ENCODE measurements at places on chromosomes 4 and X.

- no peak for DNase-seq
Observed at GRCh38 chr4:165965503-165965902, 92.5 kb downstream of the TLL1 start.

DNA sequence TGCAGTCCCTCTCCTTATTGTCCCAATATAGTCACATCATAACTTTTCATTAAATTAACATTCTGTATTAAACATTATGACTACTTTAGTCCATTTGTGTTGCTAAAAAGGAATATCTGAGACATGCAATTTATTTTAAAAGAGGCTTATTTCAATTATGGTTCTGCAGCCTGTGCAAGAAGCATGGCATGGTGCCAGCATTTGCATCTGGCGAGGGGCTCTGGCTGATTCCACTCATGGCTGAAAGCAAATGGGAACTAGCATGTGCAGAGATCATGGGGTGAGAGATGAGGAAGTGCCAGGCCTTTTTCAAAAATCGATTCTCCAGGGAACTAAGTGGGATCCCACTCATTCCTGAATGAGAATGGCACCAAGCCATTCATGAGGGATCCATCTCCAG, 476.3 kb upstream of the RPS6KA3 start:
- DNase-seq: no peak

GRCh38 chr4:88828842-88829571, 131.4 kb upstream of the NAP1L5 start:
- DNase-seq: no peak

DNA sequence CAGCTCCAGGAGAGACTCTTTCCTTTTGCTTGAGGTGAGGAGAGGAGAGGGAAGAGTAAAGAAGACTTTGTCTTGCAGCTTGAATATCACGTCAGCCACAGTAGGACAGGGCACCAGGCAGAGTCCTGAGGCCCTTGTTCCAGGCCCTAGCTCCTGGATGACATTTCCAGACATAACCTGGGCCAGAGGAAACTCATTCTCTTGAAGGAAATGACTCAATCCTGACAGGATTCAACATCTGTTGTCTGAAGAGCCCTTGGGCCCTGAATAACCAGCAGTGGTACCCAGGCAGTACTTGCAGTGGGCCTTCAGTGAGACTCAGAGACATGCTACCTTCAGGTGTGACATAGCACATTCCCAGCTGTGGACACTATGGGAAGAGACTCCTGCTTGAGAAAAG, 62.8 kb downstream of the FGF16 start:
- no peak for DNase-seq

DNA sequence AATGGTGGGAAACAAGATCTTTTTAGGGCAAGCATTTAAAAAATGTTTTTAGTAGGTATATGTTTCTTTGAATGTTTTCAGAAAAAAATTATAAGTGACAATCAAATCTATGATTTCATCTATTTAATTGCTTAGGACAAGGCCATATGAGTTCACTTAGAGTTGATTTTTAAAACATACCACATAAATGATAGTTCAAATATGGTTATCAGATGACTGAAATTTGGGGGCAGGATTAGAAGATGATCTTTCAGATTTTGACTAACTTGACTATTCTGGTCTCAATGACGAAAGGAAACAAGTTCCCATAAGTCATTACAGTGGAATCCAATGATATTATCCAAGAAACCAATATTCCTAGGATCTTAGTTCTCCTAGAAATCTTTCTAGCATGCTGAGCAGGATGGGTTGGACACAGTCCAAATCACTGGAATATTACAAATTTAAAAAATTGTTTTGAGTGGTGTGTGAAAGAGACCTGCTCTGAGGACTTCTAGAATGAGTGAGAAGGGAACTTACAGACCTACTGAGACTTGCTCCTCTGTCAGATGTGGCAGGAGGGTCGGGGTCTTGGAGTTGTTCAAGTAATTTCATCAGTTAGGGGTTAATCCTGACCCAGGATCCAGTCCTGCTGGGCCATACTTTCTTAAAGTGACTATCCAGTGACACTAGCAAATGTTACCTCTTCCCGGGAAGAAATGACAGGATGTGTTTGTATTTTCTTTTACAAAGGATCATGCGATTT, 20.0 kb downstream of the RHOH start:
- DNase-seq: no peak

- no peak for DNase-seq
Observed at GRCh38 chr4:146051223-146051622, 112.6 kb upstream of the ZNF827 start.

DNA sequence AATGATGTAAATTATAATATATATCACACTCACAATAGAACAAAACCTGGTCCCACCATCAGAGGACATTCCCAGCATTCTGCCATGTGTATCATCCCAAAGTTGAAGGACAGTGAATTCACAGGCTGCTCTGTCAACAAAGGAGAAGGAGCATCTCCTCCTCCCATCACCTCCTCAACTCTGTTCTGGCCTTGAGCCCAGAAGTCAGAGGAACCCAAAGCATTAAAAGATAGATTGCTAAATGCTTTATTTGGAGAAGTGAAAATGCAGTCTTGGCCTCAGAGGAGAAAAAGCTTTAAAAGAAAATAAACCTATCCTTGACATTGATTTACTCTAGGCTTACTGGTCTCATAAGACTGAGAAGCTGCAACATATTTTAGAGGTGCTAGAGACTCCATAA, 268.8 kb upstream of the RASGEF1B start:
- DNase-seq: no peak

- DNase-seq: no peak
Observed at GRCh38 chrX:96764864-96765263, 80.2 kb downstream of the DIAPH2 start.

GRCh38 chr4:10034136-10034535, 12.8 kb upstream of the SLC2A9 start:
- DNase-seq: no peak

DNA sequence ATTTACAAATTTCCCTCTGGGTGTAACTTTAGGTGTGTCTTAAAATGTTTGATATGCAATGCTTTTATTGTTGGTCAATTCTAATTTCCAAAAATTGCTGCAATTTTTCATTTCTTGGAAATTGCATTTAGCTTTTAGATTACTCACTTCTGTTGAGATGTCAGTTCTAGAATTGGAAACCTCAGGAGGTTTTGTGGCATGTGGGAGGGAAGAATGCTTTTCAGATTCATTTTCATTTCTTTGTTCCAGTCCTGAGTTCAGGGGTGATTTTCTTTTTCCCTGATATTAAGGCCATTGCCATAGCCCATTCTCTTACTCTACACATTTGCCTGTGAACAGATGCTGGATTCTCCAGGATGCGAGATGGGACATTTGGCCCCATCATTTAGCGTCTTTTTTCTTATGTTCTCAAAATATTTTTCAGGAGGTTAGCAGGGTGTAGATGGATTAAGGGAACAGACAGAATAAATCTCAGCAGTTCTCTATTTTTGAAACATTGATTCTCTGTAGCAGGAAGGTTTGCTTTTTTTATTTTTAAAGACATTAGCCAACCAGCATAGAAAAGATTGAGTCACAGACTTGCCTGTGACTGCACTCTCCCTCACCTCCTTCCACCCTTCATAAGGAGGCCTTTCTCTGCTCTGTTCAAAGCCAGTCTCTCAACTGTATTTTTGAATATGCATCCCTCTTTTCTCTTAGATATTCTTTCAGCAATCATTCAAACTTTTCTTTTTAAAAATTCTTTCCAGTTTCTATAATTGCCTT, 238.4 kb upstream of the ANXA3 start:
- DNase-seq: no peak

DNA sequence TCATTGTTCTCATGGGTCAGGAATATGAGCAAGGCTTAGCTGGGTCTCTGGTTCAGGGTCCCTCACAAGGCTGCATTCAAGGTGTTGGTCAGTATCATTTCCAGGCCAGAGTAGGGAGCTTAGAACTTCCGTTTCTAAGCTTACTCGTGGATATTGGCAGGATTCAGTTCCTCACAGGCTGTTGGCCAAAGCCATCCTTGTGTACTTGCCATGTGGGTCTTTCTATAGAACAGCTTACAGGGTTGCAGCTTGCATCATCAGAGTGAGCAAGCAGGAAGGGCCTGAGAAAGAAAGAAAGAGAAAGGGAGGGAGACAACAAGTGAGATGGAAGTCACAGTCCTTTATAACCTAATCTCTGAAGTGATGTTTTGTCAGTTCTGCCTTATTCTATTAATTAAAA, 5.1 kb upstream of the LIMCH1 start:
- no peak for DNase-seq

DNA sequence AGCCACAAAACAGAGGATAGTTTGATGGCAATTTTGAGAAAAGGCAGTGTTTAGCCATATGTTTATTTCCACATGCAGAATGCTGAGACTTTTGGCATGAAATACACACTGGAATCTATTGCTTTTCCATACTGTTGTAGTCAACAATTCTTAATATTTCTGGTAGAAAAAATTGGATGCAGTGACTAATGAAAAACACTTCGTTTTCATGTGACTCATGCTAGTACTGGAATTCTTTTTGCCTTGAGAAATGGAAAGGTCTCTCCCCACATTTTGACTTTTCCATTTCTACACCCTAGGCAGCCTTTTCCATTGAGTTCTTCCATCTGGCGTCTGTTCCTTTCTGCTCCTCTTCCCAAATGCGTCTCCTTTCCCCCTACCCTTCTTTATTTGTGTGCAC, 425.2 kb upstream of the FTHL17 start:
- DNase-seq: no peak
